ENCODE measurements at places on chromosomes 1 and 21.
A peak's percentile ranks its signal among the peaks of the same experiment; 100 is the strongest.

GRCh38 chr1:58249737-58250586, 296.6 kb downstream of the OMA1 start:
- peak; percentile 88 for DNase-seq

DNA sequence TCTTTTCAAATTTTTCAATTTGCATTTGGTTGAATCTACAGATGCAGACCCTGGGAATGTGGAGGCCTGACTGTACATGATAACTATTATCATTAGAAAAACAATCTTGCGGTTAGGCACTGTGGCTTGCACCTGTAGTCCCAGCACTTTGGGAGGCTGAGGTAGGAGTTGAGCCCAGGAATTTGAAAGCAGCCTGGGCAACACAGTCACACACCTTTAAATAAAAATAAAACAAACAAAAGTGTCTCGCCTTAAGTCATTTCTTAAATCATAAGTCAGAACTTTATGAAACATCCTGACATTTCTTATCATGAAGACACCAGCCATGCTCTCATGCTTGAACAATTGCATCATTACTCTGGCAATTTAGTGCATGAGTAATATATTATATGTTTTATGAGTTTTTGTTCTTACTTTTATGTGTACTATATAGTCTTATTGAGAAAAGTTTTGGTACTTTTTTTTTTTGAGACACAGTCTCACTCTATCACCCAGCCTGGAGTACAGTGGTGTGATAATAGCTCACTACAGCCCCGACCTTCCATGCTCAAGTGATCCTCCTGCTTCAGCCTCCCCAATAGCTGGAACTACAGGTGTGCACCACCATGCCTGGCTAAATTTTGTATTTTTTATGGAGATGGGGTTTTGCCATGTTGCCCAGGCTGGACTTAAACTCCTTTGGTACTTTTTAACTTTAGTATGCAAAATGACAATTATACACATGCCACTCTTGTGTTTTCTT, 7.8 kb downstream of the TBX19 start:
- DNase-seq = no peak

- DNase-seq = no peak
These were observed 386.9 kb upstream of the PLXNA2 start for GRCh38 chr1:208631092-208631491.

DNA sequence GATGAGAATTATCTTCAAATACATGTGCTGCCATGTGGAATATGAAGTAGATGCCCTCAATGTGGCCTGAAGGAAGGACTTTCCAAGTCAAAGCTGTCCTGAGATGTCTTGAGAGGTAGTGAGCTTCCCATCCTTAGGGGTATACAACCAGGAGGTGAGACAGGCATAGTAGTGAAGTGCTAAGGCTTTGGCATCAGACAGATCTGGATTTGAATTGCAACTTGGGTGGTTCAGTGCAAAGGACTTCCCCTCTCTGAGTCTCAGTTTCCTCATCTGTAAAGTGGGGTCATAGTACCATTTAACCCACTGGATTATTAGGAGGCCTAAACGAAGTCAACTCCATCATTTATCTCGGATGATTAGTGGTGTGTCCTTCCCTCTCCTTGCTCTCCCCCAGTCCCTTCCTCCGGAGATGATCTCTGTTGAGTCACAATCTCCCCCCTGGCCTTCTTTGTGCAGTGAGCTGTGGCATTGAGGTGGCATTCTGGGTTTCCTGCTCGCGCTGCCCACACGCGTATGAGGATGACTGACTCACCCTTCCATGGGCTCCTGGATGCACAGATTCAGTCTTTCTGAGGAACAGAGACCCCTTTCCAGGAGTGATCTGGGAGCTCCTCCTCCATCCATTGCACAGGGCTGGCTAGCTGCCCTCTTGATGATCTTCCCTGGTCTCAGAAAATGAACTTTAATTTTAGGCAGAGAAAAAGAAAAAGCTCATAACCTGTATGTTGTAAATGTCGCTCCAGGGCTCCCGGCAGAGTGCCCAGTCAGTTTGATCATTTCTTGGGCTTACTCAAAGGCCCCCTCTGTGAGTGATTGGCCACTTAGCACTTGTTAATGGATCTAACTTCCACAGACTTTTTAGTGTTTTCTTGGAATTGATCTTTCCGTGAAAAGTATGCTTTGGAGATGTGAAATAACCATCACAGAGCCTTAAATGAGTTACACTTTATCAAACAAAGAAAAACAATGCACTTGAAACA, 354.6 kb downstream of the PTPRU start:
- no peak for DNase-seq

DNA sequence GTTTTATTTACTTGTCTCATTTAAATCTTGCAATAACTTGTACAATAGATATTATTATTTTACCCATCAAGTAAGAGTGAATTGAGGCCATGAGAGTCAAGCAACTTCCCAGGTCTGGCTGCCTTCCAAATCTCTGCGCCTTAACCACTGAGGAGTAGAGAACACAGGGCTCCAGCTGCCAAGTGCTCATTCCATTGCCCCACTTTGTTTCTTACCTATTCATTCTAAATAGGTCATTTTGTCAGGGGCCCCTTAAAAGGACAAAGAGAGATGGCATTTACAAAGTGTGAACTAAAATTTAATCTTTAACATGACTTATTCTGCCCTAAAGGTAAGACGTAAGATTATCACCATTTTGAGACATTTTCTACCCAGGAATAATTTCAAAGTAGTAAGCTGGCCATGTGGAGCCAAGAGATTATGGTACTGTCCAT, 3.5 kb downstream of the PPP1R15B start:
- peak; percentile 69 for DNase-seq

- DNase-seq = no peak
These were observed 133.1 kb downstream of the CAMTA1 start for GRCh38 chr1:6918186-6918924.

DNA sequence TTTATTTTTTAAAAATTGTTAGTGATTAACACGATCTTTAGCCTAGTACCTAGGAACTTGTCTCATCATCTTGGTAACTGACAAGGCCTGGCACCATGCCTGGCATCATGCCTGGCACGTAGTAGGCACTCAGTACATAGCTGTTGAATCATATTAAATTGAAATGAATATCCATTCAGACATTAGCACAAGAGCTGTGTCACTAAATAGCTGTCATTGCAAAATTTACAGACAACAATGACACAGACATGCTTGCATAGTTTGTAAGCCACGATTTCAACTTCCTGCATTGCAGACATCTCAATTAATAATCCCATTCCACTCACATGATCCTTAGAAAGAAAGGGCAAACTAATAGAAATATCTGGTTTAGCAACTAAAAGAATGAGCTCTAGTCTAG, 15.4 kb upstream of the PHACTR4 start:
- no peak for DNase-seq

DNA sequence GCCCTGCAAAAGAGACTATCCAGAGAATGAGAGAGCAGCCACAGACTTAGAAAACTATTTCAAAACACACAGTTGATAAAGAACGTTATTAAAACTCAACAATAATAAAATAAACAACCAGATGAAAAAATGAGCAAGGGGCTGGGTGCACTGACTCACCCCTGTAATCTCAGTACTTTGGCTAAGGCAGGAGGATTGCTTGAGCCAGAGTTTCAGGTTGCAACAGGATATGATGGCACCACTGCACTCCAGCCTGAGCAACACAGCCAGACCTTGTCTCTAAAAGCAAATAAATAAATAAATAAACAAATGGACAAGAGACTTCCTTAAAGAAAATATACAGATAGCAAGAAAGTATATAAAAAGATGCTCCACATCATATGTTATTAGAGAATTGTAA, 144.6 kb downstream of the LRRIQ3 start:
- no peak for DNase-seq

DNA sequence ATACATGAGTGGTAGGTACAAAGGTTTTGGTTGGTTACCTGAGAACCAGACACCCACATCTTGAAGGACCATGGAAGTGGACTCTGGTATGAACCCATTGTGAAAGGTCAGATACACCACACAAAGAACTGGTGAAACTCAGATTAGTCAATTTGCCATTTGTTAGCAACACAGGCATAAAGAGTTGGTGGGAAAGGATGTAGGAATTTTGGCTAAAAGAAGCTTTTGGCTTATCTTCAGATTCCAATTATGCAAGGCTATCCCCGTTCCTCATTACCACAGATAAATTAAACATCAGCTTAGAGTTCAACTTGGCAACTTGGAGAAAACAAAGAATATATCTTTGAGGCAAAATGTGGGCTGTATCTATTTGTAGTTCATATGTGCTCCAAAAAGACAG, 87.0 kb upstream of the IRF2BP2 start:
- DNase-seq = no peak

- DNase-seq = no peak
These were observed 39.6 kb downstream of the CAMTA1 start for GRCh38 chr1:6824665-6825368.

DNA sequence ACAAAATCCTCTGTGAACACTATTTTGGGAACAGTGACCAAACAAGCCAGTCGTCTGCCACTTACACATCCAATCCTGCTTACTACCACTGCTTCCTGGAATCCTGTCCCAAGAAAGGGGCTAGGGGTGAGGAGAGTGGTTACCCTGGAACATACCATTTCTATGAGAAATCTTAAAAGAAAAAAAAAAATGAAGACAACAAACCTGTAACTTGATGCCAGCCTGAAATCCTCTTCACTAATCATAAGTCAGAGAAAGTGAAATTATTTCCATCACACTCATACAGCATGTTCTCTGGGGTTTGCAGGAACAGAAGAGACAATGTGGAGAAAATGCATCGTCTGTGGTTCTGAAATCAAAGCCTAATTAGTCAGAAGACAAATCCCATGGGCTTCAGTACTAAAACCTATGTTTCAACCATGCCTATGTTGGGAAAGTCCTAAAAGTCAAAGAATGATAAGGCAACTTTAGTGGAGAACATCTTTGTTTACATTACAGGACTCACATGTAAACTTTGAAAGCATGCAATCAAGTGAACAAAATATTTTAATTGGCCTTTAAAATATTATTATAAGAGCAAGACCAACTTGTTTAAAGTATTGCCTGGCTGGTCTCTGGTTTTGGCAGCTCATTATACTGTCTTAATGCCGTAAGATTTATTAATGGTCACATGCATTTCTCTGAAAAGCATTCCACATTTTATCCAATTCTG, 220.7 kb downstream of the LTN1 start:
- DNase-seq = peak; percentile 11

- no peak for DNase-seq
These were observed 5.1 kb upstream of the FOXJ3 start for GRCh38 chr1:42340093-42340492.

DNA sequence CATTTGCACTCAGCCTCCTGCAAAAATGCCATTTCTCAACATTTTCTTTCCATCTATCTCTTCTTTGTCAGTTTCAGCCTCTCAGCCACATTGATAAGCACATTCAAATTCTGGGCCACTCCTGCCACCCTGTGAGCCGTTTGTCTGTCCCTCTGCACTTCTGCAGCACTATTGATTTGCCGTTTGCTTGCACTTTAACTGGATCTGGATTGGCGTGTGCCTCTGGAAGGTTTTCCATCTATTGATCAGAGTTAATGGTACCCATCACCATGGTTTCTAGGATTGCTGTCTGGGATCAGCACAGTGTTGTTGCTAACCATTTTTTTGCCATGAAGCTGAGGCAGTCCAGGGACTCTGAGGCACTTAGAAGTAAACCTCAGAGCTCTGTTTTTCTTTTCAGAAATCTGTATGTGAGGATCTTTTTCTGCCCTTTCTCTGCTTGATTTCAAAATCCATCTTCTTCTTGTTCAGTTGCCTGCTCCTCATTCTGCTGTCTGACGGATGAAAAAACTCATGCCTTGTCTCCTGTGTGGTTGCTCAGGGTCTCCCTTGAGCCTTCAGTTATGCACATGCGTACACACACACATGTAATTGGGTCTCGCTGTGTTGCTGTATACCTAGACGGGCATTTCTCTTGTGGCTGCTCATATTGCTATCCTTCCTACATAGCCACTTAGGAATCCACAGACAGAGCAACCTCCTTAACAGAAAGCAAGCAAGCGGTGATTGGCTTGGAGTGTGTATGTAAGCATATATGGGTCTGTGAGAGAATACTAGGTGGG, 67.9 kb downstream of the NOS1AP start:
- DNase-seq = peak; percentile 63

- no peak for DNase-seq
These were observed 56.8 kb upstream of the ERRFI1 start for GRCh38 chr1:8082945-8083344.

- DNase-seq = no peak
These were observed 201.8 kb downstream of the DISC1 start for GRCh38 chr1:231828182-231828920.

DNA sequence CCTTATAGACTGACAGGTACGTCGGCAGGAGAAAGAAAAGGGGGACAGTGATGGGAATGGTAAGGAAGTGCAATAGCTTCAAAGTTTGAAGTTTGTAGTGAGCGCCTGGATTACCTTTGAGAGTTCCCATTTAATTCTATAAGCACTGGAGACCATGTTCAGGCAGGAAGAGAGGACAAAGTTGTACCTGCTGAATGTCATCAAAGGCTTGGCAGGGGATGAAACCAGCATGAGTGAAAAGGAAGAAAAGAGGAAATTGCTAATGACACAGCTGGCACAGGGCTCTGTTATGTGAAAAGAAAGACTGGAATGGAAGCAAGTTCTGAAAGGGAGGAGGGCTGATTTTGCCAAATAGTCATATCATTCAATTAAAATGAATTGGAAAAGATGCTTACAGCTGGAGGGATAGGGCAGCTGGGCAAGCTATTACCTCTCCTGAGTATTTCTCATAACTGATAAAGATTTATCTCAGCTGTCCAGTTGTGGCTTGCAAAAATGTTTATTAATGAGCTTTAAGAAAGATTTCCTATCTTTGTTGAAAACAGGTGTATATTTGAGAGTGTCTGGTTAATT, 109.2 kb downstream of the HMCN1 start:
- no peak for DNase-seq

- no peak for DNase-seq
These were observed 80.6 kb downstream of the TBX19 start for GRCh38 chr1:168361252-168361651.

- DNase-seq = peak; percentile 18
These were observed 2.7 kb upstream of the RAD54L start for GRCh38 chr1:46244656-46245371.

- DNase-seq = peak; percentile 33
These were observed 10.4 kb upstream of the TMEM240 start for GRCh38 chr1:1550591-1551432.

DNA sequence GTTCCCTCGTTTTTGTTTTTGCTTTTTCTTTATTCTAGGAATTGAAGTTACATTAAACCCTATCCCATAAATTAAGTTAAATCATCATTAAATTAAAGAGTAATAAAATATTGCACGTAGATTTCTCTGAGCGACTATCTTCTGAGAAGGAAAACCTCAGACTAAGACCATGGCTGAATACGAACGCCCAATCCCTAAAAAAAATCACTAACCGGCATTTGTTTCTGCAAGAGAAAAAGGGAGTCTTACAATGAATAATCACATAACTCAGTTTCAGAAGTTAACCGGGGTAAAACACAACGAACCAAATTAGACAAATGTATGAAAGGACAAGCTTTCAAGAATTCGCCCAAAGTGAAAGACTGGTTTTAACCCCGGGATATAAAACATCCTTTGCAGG, 1.3 kb downstream of the PIK3R3 start:
- DNase-seq = peak; percentile 72

DNA sequence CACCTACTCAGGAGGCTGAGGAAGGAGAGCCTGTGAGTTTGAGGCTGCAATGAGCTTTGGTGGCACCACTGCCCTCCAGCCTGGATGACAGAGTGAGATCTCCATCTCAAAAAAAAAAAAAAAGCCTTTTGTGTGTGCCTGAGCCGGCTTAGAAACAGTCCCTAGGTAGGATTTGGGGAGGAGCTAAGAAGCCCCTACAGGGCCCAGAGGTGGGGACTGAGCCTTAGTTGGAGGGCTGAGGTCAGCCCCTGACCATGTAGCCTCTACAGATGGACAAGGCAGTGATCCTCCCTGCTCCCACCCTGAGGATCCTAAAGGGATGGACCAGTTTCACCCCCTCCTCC, 2.5 kb downstream of the ADAMTSL4 start:
- no peak for DNase-seq

GRCh38 chr1:37629726-37630425, 4.8 kb downstream of the RSPO1 start:
- DNase-seq = no peak
